ENCODE measurements at places on chromosomes 4 and X. TPM values are rescaled to one million over a fixed set of nuclear protein-coding genes. Genes with fewer than 3 reads are reported as not detected.
A peak's percentile ranks its signal among the peaks of the same experiment; 100 is the strongest.

- DNase-seq = no peak
These were observed 111.6 kb downstream of the AFF2 start for GRCh38 chrX:148611993-148612392.

DNA sequence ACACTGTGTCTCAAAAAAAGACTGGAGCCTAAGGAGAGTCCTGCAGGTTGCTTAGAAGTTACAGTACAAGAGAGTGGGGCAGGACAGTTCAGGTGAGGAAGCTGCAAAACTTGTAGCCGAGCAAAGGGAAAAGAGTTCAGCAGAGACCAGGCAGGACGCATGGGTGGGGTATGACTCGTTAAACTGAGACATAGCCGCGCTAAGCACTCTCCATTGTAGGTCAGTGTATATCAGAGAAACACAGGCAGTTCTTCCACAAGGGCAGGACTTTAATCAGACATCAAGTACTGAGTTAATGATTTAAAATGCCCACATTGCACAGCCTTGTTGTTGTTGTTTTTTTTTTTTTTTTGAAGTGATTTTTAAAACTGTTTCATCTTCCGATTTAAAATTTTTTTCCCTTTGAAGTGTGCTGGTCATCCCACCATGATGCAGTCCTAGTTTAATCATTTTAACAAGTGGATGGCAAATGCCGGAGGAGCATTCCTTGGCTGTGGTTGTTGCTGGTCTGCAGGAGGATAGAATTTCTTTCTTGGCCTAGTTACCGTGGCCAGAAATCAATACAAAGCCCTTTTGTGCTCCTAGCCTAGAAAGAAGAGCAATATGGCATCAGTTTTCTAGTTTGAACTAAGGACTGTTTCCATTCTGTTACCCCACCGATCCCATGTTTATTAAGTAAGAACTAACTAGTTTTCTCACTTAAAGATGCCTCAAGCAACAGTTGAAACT, 10.3 kb downstream of the LAP3 start:
- peak; percentile 65 for DNase-seq

DNA sequence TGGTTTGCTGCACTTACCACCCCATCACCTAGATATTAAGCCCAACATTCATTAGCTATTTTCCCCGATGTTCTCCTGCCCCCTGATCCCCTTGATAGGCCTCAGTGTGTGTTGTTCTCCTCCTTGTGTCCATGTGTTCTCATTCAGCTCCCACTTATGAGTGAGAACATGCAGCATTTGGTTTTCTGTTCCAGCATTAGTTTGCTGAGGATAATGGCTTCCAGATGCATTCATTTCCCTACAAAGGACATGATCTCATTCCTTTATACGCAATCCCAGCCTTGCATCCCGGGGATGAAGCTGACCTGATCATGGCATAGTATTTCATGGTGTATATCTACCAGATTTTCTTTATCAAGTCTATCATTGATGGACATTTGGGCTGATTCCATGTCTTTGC, 99.0 kb upstream of the DCAF12L2 start:
- DNase-seq = no peak

DNA sequence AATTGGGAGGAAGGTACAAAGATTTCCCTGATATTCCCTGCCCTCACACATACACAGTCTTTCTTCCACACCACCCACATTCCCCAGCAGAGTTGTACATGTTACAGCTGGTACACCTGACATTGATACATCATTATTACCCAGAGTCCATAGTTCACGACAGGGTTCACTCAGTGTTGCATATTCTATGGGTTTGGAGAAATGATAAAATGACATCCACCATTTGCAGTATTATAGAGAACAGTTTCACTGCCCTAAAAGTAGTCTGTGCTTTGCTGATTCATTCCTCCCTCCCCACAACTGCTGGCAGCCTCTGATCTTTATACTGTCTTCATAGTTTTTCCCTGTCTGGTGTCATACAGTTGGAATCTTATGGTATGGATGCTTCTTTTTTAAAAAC, 15.0 kb downstream of the AGA start:
- no peak for DNase-seq

The BMP3 gene
- total RNA-seq = not detected

The TCEAL7 gene
- total RNA-seq = not detected

Data from SK-MEL-5 (cell line).